ENCODE measurements at places on chromosomes 7 and 10. TPM values are rescaled to one million over a fixed set of nuclear protein-coding genes. Genes with fewer than 3 reads are reported as not detected.

Gene IL15RA
- total RNA-seq, result 3.0 TPM

Gene PDZD7
- total RNA-seq, result 1.5 TPM

Gene CNNM1
- 0.36 TPM for total RNA-seq

Gene ADCYAP1R1
- not detected for total RNA-seq

Gene NODAL
- not detected for total RNA-seq

Gene WEE2
- not detected for total RNA-seq

Gene CRHR2
- not detected for total RNA-seq

Gene CRYGN
- 0.16 TPM for total RNA-seq

Gene NKX1-2
- not detected for total RNA-seq

Gene OR2A7
- total RNA-seq, result 1.3 TPM

Gene FAM25C
- total RNA-seq, result not detected

Gene DKK1
- total RNA-seq, result 11.9 TPM

Gene AOC1
- total RNA-seq, result not detected

Gene ASB4
- total RNA-seq, result 0.16 TPM

Gene SPDYE8
- total RNA-seq, result not detected

Gene LRIT1
- not detected for total RNA-seq

Gene SLC39A12
- not detected for total RNA-seq

Gene CCDC3
- 0.36 TPM for total RNA-seq

Gene GPRIN2
- not detected for total RNA-seq

Gene CDC14C
- 0.16 TPM for total RNA-seq

Gene EVX1
- not detected for total RNA-seq

Gene PRRT4
- 0.16 TPM for total RNA-seq

Gene PNLIPRP3
- total RNA-seq, result not detected

Gene ZNF503
- 50.1 TPM for total RNA-seq

Gene ACTR3C
- total RNA-seq, result not detected

Gene CPXM2
- 16.8 TPM for total RNA-seq

Gene SPAM1
- total RNA-seq, result not detected

Gene EN2
- total RNA-seq, result not detected

Gene GPAM
- 7.3 TPM for total RNA-seq

All from hair follicle dermal papilla cell (primary cell).